ENCODE measurements at places on chromosomes 5 and 9. TPM values are rescaled to one million over a fixed set of nuclear protein-coding genes. Genes with fewer than 3 reads are reported as not detected.

Gene PCDHAC2
- 25.5 TPM for total RNA-seq

Gene GPRIN1
- total RNA-seq: 5.1 TPM

Gene PHF24
- 0.68 TPM for total RNA-seq

Gene SPINK14
- total RNA-seq: not detected

Gene SPATA31C1
- not detected for total RNA-seq

Gene FOXD4
- total RNA-seq: 0.36 TPM

Gene EIF4EBP3
- total RNA-seq: 3.1 TPM

Gene TNFSF8
- total RNA-seq: not detected

Gene CD72
- 1.0 TPM for total RNA-seq

Gene CAPSL
- not detected for total RNA-seq

Gene STKLD1
- total RNA-seq: 0.07 TPM

Gene SV2C
- under 0.01 TPM for total RNA-seq

Gene ACOT12
- total RNA-seq: not detected

Gene CFAP157
- total RNA-seq: not detected

Gene FOXD4L3
- 0.21 TPM for total RNA-seq

Gene TGFBI
- total RNA-seq: 721 TPM

Gene C9orf72
- 21.4 TPM for total RNA-seq

Gene DAB2
- total RNA-seq: 0.34 TPM

Gene ZNF883
- 1.4 TPM for total RNA-seq

Gene NR5A1
- total RNA-seq: not detected

Gene TYRP1
- total RNA-seq: not detected

Gene LEAP2
- total RNA-seq: under 0.01 TPM

Gene PDE8B
- total RNA-seq: under 0.01 TPM

Gene CDH12
- total RNA-seq: not detected

Gene PCDHB10
- under 0.01 TPM for total RNA-seq

Gene EIF4E1B
- total RNA-seq: not detected

Gene SH2D3C
- 0.07 TPM for total RNA-seq

Data from nasal cavity respiratory epithelium epithelial cell of viscerocranial mucosa (primary cell).